ENCODE measurements at places on chromosomes 5 and 9.

DNA sequence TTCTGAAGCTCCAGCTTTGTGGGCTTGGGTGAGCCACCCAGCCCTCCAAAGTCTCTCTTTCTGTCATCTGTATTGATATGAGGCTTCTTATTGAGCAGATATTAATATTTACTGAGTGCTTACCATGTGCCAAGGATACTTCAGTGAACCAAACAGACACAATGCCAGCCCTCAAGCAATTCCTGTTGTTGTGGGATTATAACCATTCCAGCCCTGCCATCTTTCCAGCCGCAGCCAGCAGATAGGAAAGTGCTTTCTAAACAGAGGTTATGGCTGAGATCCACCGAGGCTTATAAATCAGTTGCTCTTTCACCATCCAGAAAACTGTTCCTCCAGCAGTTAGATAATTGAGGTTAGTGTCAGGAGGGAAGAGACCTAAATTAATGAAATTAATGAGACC is 137.7 kb upstream of the ALDH1B1 start:
- DNase-seq: no peak

DNA sequence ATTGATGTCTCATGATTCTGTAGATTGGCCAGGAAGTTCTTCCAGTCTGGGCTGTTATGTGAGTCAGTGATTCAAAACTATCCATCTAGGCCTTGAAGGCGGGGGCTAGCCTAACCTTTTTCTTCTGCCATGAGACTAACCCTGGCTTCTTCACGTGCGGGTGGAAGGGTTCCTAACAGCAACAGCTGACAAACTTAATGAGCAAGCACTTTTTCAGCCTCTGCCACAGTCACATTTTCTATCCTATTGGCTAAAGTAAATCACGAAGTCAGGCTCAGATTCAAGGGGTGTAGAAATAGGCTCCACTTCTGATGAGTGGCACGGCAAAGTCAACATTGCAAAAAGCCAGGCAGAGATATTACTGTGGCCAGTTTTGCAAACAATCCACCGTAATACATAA is 68.4 kb downstream of the STK32A start:
- DNase-seq: no peak

DNA sequence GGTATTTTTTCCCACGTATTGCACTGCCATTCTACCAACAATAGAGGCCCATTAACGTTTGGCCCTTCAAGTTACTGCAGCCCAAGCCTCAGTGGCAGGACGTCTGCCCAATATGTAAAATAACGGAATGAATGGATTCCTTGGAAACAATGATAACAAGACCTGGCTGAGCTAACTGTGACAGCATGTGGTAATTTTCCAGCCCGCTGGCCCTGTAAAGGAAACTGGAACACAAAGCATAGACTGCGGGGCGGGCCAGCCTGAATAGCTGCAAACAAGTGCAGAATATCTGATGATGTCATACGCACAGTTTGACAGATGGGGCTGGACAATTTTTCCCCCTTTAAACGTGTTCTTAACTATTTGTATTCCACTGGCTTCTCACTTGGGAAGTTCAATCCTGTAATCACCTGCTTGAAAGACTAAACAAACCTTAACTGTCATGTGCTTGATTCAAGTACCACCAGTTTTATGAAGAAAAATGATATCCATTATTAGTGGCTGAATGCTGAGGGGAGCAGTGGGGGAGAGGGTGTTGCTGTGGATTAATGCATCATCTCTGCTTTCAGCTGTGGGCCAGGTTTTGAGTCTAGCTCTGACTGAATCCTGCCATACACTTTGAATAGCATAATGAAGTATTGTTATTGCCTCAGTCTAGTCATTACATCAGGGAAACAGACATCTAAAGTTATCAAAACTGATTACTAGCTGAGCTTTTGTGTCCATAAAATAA is 323.9 kb downstream of the TMEM161B start:
- no peak for DNase-seq

GRCh38 chr5:16654647-16655334 is 38.0 kb upstream of the RETREG1 start:
- DNase-seq: no peak

GRCh38 chr5:5371957-5372356 is 50.5 kb upstream of the ICE1 start:
- DNase-seq: no peak

- DNase-seq: no peak
These were observed 73.0 kb downstream of the PTPDC1 start for GRCh38 chr9:94157050-94157801.

DNA sequence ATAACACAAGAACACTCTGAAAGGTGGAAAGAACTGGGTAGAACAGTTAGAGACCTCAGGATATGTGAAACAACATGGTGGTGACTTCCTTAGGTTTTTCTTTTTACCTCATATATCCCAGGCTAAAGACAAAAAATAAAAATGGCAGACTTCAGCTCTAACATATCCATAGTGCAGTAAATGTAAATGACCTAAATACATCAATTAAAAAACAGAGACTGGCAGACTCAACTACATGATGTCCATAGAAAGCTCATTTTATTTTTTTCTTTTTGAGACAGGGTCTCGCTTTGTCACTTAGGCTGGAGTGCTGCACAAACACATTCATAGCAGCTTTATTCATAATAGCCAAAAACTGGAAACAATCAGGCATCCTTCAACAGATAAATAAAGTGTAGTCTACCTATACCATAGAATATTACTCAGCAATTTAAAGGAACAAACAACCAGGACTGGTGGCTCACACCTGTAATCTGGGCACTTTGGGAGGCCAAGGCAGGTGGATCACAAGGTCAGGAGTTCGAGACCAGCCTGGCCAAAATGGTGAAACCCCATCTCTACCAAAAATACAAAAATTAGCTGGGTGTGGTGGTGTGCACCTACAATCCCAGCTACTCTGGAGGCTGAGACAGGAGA is 4.8 kb downstream of the C5orf15 start:
- DNase-seq: no peak

- DNase-seq: no peak
These were observed 394.4 kb upstream of the ZNF608 start for GRCh38 chr5:125140855-125141254.

DNA sequence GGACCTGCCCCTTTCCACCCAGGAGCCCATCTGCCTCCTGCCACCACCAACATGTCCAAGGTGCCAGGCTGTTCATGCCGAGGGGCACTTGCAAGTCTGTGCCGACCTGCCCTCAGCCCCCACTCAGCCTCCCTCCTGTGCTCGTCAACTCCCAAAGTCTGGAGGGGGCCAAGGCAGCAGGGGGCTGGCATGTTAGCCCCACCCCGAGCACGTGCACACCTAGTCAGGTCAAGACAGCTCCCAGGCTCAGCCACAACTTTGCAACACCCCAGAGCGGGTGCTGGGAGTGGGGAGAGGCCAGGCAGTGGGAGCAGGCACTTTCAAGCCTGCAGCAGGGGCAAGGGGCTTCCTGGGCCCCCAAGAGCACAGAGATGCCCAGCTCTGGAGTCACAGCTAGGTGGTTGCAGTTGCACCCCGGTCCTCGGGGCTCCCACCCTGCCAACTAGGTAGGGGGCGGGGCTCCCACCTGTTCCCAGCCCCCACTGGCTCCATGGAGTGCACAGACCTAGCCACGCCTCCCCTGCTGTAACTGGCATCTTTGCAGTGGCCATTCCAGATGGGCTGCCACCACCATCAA is 272.5 kb downstream of the CETN3 start:
- no peak for DNase-seq

DNA sequence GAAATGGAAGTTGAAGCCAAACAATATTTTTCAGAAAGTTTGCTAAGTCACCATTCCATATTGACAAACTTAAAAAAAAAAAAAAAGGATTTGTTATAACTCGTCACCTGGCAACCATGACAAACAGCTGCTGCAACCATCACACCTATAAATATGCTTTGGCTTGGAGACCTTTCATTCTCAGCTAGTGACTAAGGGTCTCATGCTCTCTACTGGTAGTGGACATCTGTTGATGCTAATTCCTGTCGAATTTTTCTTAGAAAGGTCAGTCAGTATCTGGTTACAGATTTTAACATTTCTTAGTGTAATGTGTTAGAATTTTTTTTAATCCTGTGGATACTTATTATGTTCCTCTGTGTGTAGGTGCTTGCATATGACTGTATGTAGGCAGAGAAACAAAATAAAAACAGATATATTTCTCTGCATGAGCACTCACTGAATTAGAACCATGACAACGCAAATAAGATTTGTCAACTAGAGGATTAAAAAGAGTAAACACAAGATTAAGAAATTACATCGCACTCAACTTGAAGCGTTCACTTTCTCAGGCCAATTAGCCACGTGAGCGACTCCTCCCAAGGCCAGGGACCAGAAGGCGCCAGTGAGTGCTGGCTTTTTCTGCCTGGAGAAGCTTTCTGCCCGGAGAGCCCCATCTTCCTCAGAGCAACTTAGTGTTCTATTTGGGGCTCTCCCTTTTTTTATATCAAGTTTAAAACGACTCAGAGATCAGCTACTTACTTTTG is 27.0 kb upstream of the ZNF622 start:
- no peak for DNase-seq

All from activated CD4-positive, alpha-beta T cell treated with anti-CD3 and anti-CD28 coated beads, Interleukin-2, amount 50 U/mL, for 48 hours (primary cell).